ENCODE measurements at places on chromosomes 4 and X.

DNA sequence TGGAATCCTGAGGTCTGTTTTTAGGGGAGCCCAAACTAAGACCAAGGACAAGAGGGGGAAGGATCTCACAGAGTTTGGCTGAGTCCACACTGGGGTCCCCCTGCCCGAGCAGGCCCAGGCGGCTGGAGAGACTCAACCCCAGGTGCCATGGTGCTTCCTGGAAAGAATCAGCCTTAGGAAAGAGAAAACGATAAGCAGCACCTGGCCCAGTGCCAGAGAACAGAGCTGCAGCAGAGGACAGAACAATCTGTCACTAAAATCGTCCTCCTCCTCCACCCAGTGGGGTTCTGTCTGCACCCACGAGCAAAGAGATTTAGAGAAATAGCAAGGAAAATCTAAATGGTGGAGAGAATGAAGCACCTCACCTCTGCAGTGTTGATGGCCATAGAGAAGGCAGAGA is 470.5 kb downstream of the BCOR start:
- DNase-seq = no peak

GRCh38 chrX:38437093-38437492 is 84.7 kb downstream of the OTC start:
- DNase-seq = no peak

DNA sequence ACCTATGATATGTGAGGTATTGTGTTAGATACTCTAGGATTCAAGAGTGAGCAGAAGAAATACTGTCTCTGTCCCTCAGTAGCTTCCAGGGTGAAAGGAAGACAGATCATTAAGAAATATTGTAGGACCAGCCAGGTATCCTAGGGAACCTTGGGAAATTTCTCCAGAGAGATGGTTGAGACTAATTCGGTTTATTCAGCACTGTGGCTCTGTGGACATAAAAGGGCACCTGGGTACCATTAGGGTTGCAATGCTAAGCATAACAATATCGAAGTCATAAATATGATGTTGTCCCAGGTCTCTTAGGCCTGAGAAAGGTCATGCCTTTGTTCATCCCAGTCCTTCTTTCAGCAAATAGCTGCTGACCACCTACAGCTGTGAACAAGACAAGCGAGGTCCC is 61.0 kb downstream of the FAM114A1 start:
- no peak for DNase-seq

DNA sequence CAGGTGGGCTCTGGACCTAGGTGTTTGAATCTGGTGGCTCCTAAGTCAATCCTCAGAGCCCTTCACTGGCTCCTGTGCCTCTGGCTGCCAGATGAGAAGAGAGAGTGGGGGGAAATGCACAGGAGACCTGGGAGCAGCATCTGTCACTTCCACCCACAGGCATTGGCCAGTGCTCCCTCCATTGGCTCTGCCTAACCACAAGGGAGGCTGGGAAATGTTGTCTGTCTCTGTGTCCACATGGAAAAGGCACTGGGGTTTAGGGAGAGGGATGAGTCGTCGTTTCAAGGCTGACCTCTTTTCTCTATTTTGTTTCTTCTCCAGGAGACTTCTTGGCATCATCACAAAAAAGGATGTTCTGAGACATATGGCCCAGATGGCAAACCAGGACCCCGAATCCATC is 76.4 kb downstream of the CLCN4 start:
- no peak for DNase-seq
